ENCODE measurements at places on chromosomes 5 and 9. TPM values are rescaled to one million over a fixed set of nuclear protein-coding genes. Genes with fewer than 3 reads are reported as not detected.

DNA sequence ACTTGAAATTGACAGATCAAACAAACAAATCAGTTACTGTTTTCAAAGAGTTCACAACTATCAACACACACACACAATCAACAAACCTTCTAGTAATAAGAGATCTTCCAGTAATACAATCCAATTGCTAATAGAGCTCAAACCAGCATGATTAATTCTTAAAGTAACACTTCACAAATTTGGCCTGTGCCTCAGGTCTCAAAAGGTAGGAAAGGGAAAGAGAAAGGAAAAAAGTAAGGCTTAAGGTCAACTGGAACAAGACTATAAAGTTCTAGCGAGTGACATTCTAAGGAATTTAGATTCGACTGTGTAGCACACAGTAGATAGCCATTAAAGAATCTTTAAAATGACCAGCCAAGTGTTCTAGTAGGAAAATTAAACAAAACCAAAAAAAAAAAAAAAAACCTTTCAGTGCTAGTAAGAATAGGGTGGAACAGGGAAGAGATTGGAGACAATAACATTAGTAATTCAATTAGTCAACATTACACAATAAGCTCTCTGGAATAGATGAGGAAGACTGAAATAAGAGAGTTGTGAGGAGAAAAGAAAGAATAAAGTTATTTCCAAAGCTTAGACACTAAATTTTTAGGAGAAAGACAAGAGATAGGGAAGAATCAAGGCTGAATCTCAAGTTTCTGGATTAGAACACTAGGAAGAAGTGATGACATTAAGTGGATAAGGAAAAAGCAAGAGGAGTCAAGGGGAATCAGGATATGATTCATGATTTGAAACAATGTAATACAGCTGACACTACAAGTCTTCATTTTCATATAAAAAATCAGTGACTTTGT, 86.1 kb downstream of the FBXL17 start:
- no peak overlapping the region for H3K27ac ChIP-seq
- no peaks in the 10 kb centered on the region for H3K27me3 ChIP-seq
- no peak overlapping the region for H3K4me3 ChIP-seq
- no peaks in the 10 kb centered on the region for H3K36me3 ChIP-seq
- peaks cover 6% of the 10 kb centered on the region for H3K4me1 ChIP-seq

- H3K4me3 ChIP-seq: no peak overlapping the region
- H3K27me3 ChIP-seq: no peaks in the 10 kb centered on the region
- no peak for DNase-seq
- H3K36me3 ChIP-seq: peaks cover 88% of the 10 kb centered on the region
These were observed 26.8 kb downstream of the ANP32B start for GRCh38 chr9:98009936-98010335.

DNA sequence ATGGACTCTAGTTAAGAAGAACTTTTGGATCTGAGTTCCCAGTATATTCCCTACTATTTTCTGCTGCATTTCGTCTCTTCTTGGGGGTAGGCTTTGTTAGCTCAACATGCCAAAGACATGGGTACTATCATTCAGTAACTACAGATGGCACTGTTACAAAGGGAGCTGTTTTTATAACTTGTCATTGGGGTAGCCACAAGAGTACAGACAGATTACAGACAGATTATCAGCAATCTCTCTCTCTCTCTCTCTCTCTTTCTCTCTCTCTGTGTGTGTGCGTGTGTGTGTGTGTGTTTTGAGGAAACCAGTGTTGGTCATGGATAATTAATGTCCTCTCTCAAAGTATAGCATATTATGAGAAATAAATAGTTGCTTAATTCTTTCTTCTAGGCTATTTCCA, 116.1 kb downstream of the WDR70 start:
- no peak overlapping the region for H3K4me3 ChIP-seq
- DNase-seq: no peak
- no peaks in the 10 kb centered on the region for H3K36me3 ChIP-seq
- H3K27me3 ChIP-seq: no peaks in the 10 kb centered on the region
- H3K27ac ChIP-seq: peak overlapping the region; percentile 41
- peaks cover 25% of the 10 kb centered on the region for H3K4me1 ChIP-seq

- no peaks in the 10 kb centered on the region for H3K36me3 ChIP-seq
- no peaks in the 10 kb centered on the region for H3K4me1 ChIP-seq
- H3K27me3 ChIP-seq: no peaks in the 10 kb centered on the region
These were observed 759.7 kb downstream of the BRINP1 start for GRCh38 chr9:118609355-118610044.

GRCh38 chr5:143056339-143056704, 286.1 kb downstream of the ARHGAP26 start:
- peaks cover 86% of the 10 kb centered on the region for H3K4me1 ChIP-seq
- H3K4me3 ChIP-seq: no peak overlapping the region
- no peak for DNase-seq

DNA sequence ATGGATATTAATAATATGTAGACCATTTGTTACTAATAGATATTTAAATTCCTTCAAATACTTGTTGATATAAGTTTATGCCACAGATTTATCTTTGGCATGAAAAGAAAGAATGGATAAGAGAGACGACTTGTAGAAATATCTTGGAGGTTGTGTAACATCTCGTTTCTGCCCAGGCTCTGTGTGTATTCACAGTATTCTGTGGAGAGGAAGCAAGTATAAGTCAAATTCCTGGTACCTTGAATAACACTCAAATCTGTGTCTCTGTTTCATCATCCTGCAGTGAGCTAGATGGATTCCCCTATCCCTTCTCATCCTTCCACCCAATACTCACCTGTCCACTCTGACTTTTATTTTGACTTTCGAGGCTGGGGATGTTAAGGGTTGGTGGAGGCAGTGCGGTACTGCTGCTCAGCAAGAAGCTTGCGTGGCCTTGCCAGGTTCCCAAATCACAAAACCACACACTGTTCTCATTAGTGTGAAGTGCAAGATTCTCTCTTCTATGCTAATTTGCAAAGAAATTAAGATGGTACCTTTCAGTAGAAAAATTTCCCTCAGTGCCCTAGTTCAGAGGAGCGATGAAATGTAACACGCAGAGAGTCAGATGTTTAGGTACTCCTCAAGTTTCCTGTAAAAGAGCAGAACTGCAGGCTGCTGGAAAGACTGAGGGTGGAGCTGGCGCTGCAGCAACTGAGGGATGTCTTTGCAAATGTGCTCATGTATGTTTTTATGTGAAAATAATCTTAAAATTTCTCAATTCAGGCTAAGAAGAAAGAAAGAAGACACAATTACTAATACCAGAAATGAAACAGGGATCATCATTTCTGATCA, 42.6 kb upstream of the ANKRD18A start:
- H3K4me3 ChIP-seq: no peak overlapping the region
- H3K36me3 ChIP-seq: no peaks in the 10 kb centered on the region
- no peaks in the 10 kb centered on the region for H3K4me1 ChIP-seq
- no peak for DNase-seq
- no peaks in the 10 kb centered on the region for H3K27me3 ChIP-seq

DNA sequence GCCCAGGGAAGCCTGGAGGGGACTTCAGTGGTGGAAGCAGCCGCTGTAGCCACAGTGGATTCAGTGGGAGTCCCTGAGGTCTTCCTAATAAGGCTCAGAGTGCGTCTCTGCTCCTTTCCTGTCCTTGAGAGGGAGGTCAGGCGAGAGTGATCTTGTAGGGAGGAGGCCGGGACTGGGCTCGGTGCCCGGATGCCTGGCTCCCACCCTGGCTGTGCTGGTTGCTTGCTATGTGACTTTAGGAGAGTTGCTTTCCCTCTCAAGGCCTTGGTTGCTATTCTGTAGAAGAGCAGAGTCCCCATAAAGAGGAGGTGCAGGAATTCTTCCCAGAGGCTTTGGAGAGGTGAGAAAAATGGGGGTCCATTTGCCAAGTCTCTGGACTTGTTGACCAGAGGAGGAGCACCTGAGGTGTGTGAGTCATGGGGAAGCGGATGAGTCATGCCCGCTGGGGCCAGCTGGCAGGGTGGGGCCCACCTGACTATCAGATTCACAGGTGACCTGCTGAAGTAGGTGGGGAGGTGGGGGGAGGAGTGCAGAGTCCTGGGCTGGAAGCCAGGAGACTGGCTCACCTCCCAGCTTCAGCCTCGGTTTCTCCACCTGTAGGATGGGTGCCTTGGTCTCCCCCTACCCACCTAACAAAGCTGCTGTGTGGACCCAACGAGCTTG, 13.8 kb downstream of the GSN start:
- no peak for DNase-seq
- peak overlapping the region; percentile 6 for H3K4me3 ChIP-seq
- no peaks in the 10 kb centered on the region for H3K36me3 ChIP-seq
- peaks cover 100% of the 10 kb centered on the region for H3K4me1 ChIP-seq
- peak overlapping the region; percentile 99 for H3K27ac ChIP-seq
- no peaks in the 10 kb centered on the region for H3K27me3 ChIP-seq

- H3K36me3 ChIP-seq: peaks cover 19% of the 10 kb centered on the region
- no peak overlapping the region for H3K27ac ChIP-seq
- H3K4me3 ChIP-seq: no peak overlapping the region
- H3K4me1 ChIP-seq: no peaks in the 10 kb centered on the region
- no peak for DNase-seq
- H3K27me3 ChIP-seq: no peaks in the 10 kb centered on the region
These were observed 27.7 kb downstream of the HMGCR start for GRCh38 chr5:75364571-75365280.

DNA sequence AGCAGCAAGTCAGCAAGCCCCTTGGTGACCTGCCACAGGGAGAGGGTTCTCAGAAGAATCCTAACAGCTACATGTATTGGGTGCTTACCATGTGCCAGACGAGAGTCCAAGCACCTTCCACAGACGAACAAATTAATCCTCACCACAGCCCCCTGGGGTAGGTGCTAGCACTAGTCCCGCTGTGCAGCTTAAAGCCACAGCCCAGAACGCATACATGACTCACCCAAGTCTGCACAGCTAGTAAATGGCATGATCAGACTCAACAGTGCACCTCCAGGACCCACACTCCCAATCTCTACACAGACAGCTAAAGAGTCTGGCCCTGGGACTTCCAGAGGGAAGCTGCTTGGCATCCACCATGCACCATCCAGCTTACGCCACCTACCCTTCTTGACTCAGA, 111.5 kb downstream of the PAX5 start:
- no peaks in the 10 kb centered on the region for H3K27me3 ChIP-seq
- H3K27ac ChIP-seq: no peak overlapping the region
- no peak for DNase-seq
- no peaks in the 10 kb centered on the region for H3K4me1 ChIP-seq
- H3K36me3 ChIP-seq: no peaks in the 10 kb centered on the region

- no peak for DNase-seq
- peak overlapping the region; percentile 84 for H3K27ac ChIP-seq
- peaks cover 23% of the 10 kb centered on the region for H3K4me1 ChIP-seq
- H3K36me3 ChIP-seq: no peaks in the 10 kb centered on the region
- no peaks in the 10 kb centered on the region for H3K27me3 ChIP-seq
These were observed 755 bp downstream of the CDKN2B start for GRCh38 chr9:22008384-22008716.

WHRN gene
- total RNA-seq: 12.6 TPM

IL13 gene
- total RNA-seq: not detected

FYB1 gene
- total RNA-seq: 4.5 TPM

FBN2 gene
- total RNA-seq: 8.4 TPM

GMCL2 gene
- not detected for total RNA-seq

SLC36A2 gene
- total RNA-seq: not detected

CYSRT1 gene
- total RNA-seq: 0.33 TPM
